Hematopoietic multipotent progenitor cell treated with erythropoietin and hydrocortisone succinate and interleukin-3 and kit ligand, for 4 days (in vitro differentiated cells): ENCODE measurements at places on chromosomes 6 and 20.

GRCh38 chr20:57685146-57685758 is 24.6 kb downstream of the PMEPA1 start:
- DNase-seq, result no peak

- DNase-seq, result no peak
Observed at GRCh38 chr6:170153436-170154319, 137.2 kb downstream of the DLL1 start.

DNA sequence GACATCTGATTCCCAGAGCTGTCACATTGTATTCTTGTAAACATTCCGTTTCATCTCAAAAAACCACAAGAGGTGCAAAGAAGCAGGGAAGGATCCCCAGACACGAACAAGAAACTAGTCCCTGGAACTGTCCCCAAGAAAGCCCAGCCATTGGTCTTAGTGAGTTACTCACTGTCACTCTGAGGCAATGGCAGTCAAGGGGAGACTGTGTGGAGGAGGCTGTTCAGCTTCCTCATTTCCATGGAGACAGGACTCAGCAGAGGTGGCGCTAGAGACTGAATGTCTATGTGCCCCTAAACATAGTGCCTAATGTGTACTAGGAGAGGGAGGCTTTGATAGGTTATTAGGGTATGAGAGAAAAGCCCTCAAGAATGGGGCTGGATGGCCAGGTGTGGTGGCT is 11.1 kb downstream of the ULBP1 start:
- DNase-seq, result peak; percentile 64

- DNase-seq, result no peak
Observed at GRCh38 chr20:21229163-21229562, 74.0 kb upstream of the XRN2 start.

DNA sequence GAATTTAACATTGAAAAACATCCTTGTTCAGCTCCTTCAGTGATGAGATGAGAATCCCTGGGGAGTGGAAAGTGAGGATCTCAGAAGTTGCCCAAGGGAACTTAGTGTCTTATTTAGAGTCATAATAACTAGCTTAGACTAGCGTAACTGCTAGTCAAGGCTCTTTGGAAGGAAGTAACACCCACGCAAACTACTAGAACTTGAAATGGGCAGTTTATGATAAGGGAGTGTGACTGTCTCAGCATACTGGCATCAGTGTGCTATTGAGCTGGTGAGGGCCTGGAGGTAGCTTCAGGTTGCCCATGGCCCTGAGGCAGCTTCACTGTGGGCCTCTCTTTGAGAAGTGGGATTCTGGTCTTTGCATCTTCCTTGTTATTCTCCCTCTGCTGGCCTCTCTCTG is 40.1 kb downstream of the SLX4IP start:
- DNase-seq, result peak; percentile 63

GRCh38 chr6:56515081-56515905 is 127.4 kb downstream of the DST start:
- peak; percentile 18 for DNase-seq

GRCh38 chr20:23164176-23164601 is 78.1 kb upstream of the CD93 start:
- no peak for DNase-seq

DNA sequence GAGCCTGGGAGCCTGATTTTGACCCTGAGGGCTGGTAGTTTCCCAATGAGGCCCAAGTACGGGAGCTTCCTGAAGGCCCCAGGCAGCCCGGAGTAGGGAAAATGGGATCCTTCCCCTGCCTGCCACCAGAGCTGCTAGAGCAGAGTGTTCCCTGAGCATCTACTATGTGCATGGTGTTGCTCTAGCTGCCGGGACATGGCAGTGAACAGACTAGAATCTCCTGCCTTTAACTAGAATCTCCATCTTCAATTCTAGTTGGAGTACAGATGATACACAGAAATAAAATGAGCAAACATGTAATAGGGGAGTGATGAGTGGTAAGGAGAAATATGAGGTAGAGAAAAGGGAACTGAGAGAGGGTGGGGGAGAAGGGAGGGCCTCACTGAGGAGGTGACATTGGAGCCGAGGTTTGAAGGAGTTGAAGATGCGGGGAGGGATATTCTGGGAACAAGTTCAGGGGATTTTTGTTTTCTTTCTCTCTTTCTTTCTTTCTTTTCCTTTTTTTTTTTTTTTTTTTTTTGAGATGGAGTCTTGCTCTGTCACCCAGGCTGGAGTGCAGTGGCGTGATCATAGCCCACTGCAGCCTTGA is 18.5 kb downstream of the VSTM2L start:
- DNase-seq, result no peak

DNA sequence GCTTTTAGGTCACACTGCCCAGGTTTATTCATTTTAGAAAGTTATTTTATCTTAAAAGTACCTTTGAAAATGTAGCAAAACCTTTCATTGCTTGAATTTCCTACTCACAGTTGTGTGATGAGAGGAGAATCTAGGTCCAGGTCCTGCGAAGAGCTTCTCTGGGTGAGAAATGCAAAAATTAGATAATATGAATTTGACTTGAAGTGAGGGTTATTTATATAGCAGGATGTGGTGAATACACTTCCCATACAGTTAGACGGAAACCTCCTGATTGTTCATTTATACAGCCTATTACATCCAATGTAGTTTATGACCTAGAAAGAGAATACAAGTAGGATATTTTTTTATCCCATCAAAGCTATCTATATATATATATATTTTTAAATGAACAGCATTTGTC is 30.5 kb downstream of the CDKAL1 start:
- DNase-seq, result peak; percentile 70

- no peak for DNase-seq
Observed at GRCh38 chr6:55569638-55570037, 9.4 kb downstream of the HMGCLL1 start.

DNA sequence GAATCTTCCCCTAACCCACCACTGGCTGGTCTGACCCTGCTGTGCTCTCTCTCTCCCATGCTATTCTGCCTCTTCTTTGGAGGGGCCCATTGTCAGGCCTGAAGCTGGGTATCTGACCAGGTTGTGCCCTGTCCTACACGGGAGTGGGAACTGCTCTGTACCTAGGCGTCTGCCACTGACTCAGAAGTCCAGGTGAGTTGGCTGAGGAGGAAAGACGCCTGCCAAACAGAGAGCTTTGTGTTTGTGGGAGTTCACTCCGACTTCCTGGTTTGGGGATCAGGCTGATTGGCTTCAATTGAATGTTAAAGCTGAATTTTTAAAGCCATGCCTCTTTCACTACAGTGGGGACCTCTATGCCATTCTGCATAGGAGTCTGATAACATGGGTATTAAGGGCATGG is 136.0 kb downstream of the CCDC170 start:
- DNase-seq, result no peak

GRCh38 chr6:69390125-69390524 is 406.7 kb downstream of the LMBRD1 start:
- DNase-seq, result no peak

- no peak for DNase-seq
Observed at GRCh38 chr6:135941275-135942025, 89.9 kb downstream of the PDE7B start.

DNA sequence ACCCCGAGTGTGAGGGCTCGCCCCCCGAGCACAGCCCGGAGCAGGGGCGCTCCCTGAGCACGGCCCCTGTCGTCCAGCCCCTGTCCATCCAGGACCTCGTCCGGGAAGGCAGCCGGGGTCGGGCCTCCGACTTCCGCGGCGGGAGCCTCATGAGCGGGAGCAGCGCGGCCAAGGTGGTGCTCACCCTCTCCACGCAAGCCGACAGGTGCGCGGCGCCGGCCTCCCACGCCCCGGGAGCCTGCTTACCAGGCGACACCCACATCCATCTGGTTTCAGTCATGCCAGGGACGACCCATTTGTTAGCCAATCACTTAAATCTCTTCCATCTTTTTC is 73.5 kb upstream of the PBOV1 start:
- no peak for DNase-seq

DNA sequence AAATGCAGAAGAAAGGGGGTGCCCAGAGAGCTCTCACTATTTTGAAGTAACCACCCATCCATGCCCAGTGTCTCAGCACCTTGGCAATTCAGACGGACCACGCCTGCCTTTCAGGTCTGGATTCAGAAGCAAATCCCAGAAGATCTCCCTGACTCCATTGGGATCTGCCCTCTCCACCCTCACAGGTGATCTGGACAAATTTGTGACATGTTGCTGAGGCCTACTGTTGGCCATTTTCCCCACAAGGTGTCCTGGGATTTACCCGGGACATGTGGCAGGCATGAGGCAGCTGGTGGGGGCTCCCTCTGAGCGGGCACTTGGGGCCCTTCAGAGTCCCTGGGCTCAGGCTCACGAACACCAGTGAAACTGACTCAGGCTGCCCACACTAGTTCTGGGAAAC is 51.9 kb upstream of the IYD start:
- no peak for DNase-seq

- DNase-seq, result no peak
Observed at GRCh38 chr20:45067558-45067957, 33.4 kb downstream of the KCNS1 start.

GRCh38 chr6:712805-713204 is 19.9 kb upstream of the EXOC2 start:
- DNase-seq, result no peak

- no peak for DNase-seq
Observed at GRCh38 chr6:125296471-125296870, 5.3 kb downstream of the HDDC2 start.

GRCh38 chr6:75157336-75157735 is 48.5 kb downstream of the COL12A1 start:
- DNase-seq, result no peak

GRCh38 chr20:23211164-23211563 is 125.0 kb upstream of the CD93 start:
- DNase-seq, result no peak

DNA sequence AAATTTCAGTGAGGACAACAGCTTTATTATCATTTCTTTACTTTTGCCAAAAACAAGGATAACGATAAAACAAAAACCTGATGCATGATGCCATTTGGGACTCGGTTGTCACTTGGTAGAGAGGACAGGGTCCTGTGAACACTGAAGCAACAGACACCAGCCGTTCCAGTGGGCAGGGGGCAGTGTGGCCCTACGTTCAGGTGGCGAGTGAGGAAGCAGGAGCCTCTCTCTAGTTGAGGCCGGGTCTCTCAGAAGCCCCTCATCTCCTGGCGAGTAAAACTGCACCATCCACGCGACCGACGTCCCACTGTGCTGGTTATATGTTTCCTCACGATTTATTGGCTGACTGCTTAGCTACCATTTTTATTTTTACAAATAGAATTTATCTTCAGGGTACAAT is 231.6 kb downstream of the THBS2 start:
- no peak for DNase-seq

DNA sequence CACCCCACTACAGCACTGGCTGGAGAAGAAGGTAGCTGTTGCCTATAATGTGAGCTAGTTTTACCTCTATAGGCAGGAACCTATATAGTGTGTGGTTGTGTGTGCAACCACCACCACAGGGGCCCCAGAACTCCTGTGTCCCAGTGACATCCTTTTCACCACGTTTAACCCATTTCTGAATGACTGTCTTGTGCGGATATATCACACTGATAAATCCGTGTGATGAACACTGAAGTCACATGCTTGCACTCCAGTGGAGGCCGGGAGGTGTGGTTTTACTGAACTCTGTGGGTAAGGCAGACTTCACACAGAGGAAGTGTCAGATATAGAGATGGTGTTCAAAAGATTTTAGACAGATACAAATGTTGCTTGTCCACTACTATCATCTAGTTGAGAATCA is 32.5 kb downstream of the SDHAF4 start:
- DNase-seq, result peak; percentile 53

DNA sequence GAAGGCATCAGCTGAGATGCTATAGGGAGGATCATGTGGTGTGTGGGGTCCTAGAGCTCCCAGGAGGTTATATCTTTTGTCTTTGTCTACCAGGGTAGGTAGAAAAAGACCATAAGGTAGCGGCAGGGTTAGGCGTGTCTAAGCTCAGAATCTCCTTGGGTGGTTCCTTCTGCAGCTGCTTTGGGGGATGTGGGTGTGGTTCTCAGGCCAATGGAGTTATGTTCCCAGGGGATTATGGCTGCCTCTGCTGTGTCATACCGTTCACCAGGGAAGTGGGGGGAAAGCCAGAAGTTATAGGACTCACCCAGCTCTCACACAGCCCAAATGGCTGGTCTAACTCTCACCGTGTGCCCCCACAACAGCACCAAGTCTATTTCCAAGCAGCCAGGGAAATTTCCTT is 107.4 kb upstream of the ADGRB3 start:
- DNase-seq, result no peak

- DNase-seq, result no peak
Observed at GRCh38 chr6:16956361-16956760, 145.5 kb upstream of the STMND1 start.

DNA sequence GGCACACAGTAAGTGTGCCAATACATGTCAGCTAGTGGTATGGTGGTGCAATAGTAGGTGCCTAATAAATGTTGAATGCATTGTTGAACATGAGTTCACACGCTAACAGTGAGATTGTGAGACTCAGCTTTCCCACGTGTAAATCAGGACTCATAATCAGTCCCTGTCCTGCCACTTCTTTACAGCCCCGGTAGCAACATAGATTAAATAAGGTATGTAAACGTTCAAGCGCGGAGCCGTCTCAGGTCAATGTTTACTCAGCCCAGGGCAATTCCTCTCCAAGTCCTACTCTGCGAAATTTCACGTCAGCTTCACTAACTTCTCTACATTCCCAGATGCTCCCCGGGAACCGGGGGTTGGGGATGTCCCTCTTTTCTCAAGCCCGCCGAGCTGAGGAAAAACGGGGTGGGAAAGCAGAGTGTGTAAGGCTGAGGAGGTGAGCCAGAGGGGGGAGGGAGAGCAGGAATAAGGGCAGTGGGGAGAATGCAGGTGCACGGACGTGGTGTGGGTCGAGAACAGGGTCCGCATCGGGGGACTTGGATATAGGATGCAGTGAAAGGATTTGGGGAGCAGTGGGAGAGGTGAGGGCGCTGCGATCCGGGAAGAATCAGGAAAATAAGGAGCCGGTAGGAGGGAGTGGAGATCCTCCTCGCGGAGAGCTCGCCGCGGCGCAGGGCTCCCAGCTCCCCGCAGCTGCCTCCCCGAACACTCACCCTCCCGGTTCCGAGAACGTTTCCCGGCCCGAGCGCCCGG is 544 bp upstream of the TP53INP2 start:
- DNase-seq, result peak; percentile 40

- DNase-seq, result peak; percentile 61
Observed at GRCh38 chr6:80250391-80250997, 144.0 kb downstream of the BCKDHB start.
